NCI-H524 (cell line): ENCODE measurements at places on chromosomes 13 and 19.

GRCh38 chr19:34475026-34475974 lies 6.3 kb upstream of the WTIP start:
- no peak for DNase-seq

DNA sequence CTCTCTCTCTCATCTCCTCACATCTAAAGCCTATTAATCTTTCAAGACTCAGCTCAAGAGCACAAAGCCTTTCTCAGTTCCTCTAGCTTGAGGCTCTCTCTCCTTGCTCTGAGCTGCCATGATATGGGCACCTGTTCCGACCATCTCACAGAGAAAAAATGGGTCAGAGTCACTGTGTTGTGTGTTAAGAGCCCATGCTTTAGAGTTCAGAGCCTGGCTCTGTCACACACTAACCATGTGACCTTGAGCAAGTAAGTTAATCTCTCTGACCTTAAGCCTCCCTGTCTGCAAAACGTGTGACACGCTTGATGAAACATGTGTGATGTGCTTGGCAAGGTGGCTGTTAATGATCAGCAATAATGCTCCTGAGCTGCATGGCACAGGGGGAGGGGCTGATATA lies 245.2 kb downstream of the DLEU7 start:
- DNase-seq = no peak

DNA sequence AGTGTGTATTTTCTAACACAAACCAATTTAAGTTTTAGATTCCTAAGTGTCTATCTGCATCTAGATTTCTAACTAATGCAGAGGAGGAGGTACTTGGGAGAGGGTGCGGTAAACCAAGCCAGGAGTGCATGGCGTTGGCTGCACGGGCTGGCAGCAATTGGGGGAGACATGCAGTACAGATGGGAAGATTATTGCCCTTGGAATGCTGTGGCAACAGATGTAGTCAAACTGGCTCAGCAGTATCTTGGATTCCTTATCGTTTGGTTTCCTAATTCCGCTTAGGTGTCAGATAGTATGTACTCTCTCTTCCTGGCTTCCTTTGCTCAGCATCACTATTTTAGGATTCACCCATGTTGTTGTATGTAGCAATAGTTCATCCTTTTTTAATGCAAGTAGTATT lies 29.4 kb upstream of the STK24 start:
- peak; percentile 87 for DNase-seq

DNA sequence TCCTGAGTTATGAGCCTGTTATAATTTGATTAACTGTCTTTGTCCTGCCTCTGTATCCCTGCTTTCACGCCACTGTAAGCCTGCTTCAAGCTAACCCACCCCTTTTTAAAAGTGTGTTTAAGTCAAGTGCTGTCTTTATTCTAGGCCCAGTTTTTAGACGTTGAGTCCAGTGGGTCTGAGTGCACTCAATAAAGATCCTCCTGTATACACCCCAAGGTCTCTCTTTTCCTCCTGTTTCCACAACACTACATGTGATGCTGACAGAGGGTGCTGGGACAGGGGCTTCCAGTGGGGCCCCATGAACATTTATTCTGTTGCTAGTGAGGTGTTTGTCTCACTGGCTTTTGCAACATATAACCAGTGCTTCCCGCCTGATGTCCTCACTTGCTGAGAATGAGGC lies 6.7 kb upstream of the F2RL3 start:
- DNase-seq = no peak

- DNase-seq = peak; percentile 34
Measured at GRCh38 chr13:107373551-107373950, 805.6 kb upstream of the ARGLU1 start.

DNA sequence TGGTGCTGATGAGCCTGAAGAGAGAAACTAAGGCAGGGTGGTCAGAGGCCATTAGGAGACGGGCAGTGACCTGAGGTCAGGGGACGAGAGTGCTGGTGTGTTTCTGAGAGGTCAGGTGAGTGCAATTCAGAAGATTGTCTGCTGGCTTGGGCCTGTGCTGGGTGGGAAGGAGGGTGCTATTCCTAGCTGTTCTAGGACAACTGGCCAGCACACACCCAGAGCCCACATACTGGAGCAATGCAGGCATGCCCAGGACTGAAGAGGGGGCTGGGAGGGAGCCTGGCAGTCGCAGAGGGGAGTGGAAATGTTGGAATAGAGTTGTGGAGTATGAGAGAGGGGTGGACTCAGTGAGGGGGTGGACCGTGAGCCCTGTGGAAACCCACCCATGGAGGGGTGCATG lies 16.5 kb downstream of the ARHGEF7 start:
- no peak for DNase-seq

GRCh38 chr19:14346279-14346678 lies 35.0 kb upstream of the ADGRE5 start:
- no peak for DNase-seq

DNA sequence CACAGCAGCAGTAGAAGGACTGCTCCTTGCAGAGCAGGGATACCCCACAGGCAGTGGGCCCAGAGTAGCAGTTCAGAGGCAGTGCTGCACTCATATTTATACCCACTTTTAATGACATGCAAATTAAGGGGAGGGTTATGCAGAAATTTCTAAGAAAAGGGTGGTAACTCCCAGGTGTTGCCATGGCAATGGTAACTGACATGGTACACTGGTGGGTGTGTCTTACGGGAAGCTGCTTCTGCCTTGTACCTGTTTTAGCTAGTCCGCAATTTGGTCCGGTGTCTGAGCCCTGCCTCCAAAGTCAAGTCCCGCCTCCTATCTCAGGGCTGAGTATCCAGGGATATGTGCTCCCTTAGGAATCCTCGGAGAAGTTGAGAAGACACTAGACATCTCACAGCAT lies 79.2 kb upstream of the UQCRFS1 start:
- no peak for DNase-seq

- no peak for DNase-seq
Measured at GRCh38 chr19:49560358-49560900, 19.9 kb downstream of the NOSIP start.

GRCh38 chr13:33452873-33453517 lies 167.4 kb upstream of the STARD13 start:
- DNase-seq = no peak

- DNase-seq = no peak
Measured at GRCh38 chr13:41900918-41901317, 60.0 kb downstream of the VWA8 start.

GRCh38 chr13:45537516-45537915 lies 72.8 kb downstream of the COG3 start:
- no peak for DNase-seq

DNA sequence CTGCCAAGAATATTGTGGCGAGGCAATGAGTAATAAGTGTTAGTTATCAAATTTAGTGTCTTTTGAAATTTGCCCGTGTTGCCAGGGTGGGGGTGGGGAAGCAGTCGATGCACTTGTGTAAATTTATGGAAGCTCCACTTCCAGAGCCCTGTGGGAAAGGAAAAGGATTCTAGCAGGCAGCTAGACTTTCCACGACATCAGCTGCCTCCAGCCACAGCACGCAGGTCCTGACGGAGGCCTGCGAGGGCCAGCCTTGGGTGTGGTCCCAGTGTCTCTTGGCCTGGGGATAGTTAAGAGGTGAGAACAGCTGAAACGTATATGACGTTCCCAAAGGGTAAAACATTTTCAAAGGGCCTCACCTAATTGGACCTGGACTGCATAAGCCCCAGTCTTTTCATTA lies 433.0 kb downstream of the TSHZ3 start:
- DNase-seq = no peak

DNA sequence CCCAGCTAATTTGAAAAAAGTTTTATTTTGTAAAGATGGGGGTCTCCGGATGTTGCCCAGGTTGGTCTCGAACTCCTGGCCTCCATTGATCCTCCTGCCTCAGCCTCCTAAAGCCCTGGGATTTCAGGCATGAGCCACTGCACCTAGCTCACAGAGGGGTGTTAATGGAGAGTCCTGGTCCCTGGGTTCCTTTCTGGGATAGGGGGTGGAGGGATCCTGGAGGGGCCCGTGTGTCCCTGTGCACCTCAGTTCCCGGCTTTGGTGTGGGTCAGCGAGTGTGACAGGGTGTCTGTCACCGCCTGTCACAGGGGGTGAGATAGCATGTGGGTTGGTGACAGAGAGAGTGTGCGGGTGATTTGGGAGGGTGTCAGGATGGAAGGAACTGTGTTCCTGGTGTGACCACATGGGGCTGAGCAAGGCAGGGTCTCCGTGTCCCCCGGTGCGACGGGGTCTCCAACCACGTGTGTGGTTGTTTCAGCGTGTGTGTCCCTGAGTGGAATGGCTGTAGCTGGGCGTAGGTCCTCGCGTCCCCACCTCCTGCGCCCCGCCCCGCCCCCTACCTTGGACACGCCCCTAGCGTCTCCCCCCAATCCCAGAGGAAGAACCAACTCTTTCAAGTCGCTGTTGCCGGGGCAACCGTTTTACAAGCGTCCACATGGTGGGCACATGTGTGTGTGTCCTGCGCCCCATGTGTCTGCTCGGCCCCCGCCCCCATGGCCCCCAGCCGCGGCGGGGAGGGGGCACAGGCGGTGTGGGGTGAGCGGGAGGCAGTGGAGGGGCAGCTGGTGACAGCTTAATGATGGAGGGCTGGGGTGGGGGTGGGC lies 2.9 kb upstream of the NRTN start:
- peak; percentile 94 for DNase-seq

- DNase-seq = no peak
Measured at GRCh38 chr13:97715763-97716162, 237.7 kb upstream of the IPO5 start.

DNA sequence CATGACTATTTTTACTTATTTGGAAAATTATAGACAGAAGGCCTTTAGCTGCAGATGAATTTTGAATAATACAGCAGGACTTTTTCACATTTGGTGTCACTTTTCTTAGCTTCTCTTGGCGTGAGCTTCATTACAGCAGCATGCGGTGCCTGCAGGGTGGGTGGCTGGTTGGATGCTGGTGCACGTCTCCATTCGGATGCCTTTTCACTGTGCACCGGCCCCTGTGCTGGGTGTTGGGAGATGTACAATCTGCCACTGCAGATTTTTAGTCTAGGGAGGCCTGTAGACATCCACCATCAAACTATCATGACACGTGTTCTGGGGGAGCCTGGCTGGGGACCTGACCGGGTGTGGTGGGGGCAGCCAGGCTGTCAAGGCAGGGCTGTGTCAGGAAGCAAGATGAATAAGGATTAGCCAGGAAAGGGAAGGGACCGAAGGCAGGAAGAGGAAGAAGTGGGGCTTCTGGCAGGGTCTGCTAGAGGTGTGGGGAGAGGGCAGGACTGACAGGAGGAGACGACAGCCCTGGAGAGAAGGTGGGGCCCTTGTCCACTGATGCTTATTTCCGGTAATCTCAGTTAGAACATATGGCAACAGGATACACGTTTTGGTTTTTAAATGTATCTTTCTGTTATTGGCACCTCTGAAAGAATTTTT lies 88.8 kb downstream of the ARHGEF7 start:
- no peak for DNase-seq

GRCh38 chr13:20685092-20685491 lies 18.4 kb upstream of the IL17D start:
- no peak for DNase-seq

GRCh38 chr13:97423300-97424045 lies 10.5 kb upstream of the RAP2A start:
- no peak for DNase-seq

- no peak for DNase-seq
Measured at GRCh38 chr19:1102407-1103131, 1.2 kb upstream of the GPX4 start.

DNA sequence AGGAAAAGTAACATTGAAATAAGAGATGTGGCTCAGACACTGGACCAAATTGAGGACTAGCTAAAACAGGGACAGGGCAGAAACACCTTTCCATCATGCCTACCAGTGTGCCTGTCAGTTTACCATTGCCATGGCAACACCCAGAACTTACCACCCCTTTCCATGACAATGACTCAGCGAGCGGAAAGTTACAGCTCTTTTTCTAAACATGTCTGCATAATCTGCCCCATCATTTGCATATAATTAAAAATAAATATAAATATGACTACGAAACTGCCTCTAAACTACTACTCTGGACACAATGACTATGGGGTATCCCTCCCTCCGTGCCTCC lies 96.0 kb downstream of the UBL3 start:
- no peak for DNase-seq

- DNase-seq = peak; percentile 22
Measured at GRCh38 chr19:2645826-2646225, 56.7 kb downstream of the GNG7 start.

DNA sequence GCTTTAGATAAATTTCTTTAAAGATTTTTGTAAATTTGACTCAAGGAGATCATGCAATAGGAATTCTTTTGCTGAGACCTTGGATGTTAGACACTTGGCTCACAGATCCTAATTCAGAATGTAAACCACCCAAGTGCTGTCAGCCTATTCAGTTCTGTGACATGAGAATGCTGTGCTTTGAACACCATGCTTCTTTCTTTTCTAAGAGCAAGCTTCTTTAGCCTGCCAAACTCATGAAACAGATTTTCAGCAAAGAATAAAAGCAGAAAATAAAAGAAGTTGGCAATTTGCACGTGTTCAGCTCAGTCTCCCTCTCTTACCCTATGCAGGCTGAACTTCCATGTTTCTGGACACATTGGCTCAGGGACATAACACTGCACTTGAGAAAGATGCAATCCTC lies 845.8 kb downstream of the UQCRFS1 start:
- no peak for DNase-seq

DNA sequence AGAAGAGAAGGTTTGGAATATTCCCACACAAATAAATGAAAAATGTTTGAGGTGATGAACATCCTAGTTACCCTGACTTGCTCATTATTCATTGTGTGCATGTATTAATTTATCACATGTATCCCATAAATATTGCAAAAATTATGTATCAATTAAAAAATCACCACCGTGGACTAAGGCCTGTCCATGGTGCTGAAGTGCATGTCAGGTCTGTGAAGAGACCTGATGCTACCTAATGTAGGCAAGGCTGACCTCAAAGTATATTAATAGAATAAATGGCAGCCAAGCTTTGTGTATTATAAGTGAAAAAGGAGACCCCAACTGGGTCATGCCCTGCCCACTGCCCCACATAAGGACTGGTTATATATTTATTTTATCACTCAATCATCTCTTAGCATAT lies 34.4 kb upstream of the ZNF835 start:
- no peak for DNase-seq

- DNase-seq = peak; percentile 97
Measured at GRCh38 chr19:3336680-3337523, 29.5 kb upstream of the NFIC start.

DNA sequence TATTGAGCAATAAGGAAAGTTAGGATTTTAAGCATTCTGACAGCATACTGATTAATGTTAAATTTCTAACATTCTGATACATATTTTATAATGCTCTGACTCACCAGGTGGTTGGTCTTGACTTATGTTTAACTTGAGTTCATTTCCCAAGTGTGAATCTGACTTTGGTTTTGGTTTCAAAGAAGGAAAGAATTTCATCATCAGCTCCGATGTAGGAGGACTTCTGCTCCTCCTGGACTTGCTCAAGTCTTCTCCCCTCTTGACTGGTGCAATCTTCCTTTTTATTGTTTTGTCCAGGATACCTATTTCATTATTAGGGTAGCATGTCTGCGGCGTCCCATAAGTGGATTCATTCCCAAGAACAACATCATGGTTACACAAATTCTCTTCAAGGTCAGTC lies 141.3 kb downstream of the RNF17 start:
- DNase-seq = no peak

- DNase-seq = no peak
Measured at GRCh38 chr13:102289606-102290005, 112.2 kb downstream of the FGF14 start.
